Urinary bladder (tissue), 4 donors: ENCODE measurements at places on chromosomes 13 and 19. TPM values are rescaled to one million over a fixed set of nuclear protein-coding genes. Genes with fewer than 3 reads are reported as not detected.

GRCh38 chr13:44768239-44768638, 192.1 kb upstream of the TSC22D1 start:
- DNase-seq: no peak

DNA sequence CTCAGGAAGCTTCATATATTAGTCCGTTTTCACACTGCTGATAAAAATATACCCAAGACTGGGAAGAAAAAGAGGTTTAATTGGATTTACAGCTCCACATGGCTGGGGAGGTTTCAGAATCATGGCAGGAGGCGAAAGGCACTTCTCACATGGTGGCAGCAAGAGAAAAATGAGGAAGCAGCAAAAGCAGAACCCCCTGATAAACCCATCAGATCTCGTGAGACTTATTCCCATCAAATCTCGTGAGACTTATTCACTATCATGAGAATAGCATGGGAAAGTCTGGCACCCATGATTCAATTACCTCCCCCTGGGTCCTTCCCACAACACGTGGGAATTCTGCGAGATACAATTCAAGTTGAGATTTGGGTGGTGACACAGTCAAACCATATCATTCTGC, 23.1 kb downstream of the FLT3 start:
- no peak for DNase-seq

- DNase-seq: no peak
These were observed 7.9 kb downstream of the VASP start for GRCh38 chr19:45515081-45515624.

- no peak for DNase-seq
These were observed 8.6 kb downstream of the RGCC start for GRCh38 chr13:41465898-41466320.

GRCh38 chr13:44778761-44779484, 202.8 kb upstream of the TSC22D1 start:
- DNase-seq: no peak

The ADGRE2 gene
- polyA plus RNA-seq: 2.2 TPM

GRCh38 chr19:15476325-15476724, 3.0 kb downstream of the PGLYRP2 start:
- no peak for DNase-seq

The DNMT1 gene
- 32.5 TPM for polyA plus RNA-seq

GRCh38 chr19:50214699-50215543, 11.5 kb downstream of the MYH14 start:
- peak; percentile 63 for DNase-seq

- no peak for DNase-seq
These were observed 11.3 kb upstream of the PLA2G4C start for GRCh38 chr19:48121909-48122371.

DNA sequence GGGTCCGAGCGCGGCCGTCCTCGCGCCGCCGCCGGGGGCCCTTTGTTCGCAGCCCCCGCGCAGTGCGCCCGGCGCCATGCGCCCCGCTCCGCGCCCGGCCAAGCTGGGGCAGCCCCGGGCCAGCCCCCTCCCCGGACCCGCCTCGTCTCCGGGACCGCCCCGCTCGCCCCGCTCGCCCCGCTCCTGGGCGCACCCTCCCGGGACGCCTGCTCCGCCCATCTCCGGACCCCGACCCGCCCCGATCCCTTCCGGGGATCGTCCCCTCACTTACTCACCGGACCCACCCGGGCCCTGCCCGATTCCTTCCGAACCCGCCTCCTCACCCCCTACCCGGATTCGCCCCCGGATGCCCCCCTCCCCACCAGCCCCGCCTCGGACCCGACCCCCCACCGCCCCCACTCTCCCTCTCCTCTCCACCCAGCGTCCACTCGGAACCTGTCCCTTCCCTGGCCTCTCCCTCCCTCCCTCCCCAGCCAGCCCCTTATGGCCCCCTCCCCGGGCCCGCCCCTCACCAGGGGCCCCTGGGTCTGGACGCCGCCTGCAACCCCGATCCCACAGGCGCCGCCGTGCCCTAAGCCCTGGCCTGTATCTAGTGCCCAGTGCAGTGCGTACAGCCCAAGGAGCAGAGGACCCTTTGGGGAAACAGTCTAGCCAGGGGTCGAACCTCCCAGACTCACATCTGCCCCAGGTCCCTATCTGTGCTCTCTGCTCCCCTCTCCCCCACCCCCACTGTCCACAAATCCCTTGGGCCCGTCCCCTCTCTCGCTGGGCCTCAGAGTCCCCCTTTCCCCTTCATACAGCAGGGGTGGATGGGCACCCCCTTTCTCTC, at the start of gene CPAMD8:
TSS of gene CPAMD8 (minus strand) at position 105 of the 829 bp plus-strand sequence. CDS start 168 bp downstream, outside the sequence.
- DNase-seq: no peak
